Inflammatory macrophage treated with lipopolysaccharide for 1 hour (primary cell): ENCODE measurements at places on chromosomes 1 and 21.

GRCh38 chr21:27526451-27526850 lies 559.6 kb upstream of the ADAMTS5 start:
- DNase-seq, result no peak

DNA sequence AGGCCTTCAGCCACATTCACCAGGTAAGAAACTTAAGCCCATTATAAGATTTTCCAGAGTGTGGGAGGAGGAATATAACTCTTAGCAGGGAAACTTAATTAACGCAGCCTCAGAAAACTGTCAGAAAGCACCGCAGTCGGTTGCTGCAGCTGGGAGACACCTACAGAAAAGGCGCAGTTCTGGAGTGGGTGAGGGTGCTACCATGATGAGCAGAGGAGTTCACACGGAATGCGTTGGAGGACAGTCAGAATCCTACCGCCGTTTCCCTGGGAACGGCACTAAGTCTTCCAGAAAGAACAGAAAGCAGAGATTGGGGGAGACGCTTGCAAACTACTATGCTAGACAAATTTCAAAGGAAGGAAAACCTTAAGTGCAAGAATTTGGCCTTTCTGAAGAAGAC lies 6.4 kb downstream of the ACTN2 start:
- DNase-seq, result no peak

GRCh38 chr1:94865360-94865759 lies 45.2 kb downstream of the SLC44A3 start:
- no peak for DNase-seq

DNA sequence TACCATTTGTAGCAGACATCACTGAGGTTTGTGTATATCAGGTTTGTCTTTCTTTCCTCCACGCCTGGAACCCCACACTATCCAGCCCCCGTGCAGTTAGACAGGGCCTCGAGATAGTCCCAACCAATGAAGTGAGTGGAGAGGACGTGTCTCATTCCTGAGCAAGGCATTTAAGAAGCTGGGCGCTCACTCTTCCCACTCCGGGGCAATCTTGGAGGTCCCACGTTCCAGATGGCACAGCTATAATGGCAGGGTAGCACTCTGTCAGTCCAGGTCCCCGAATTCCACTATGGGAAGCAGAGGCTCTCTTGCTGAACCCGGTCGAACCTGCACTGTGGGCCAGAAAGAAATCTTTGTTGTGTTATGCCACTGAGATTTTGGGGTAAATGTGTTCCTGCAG lies 57.3 kb upstream of the CSF3R start:
- DNase-seq, result no peak

DNA sequence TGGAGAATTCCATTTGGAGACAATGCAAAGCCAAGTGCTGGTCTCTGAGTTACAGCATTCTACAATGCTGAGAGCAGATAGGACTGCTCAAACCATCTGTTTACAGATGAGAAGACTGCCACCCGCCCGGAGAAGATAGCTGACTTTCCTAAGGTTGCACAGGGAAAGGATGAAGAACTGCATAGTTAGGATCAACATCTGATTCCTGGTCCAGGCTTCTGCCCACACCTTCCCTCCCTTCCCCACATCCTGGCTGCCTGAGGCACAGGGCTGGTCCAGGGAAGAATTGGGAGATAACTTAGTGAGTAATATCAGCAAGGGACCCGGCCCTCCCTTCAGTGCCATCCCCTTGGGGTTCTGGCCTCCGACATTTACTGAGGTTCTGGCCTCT lies 2.0 kb downstream of the SERINC2 start:
- DNase-seq, result no peak

- DNase-seq, result no peak
Observed at GRCh38 chr1:53552981-53553733, 94.0 kb downstream of the DMRTB1 start.

DNA sequence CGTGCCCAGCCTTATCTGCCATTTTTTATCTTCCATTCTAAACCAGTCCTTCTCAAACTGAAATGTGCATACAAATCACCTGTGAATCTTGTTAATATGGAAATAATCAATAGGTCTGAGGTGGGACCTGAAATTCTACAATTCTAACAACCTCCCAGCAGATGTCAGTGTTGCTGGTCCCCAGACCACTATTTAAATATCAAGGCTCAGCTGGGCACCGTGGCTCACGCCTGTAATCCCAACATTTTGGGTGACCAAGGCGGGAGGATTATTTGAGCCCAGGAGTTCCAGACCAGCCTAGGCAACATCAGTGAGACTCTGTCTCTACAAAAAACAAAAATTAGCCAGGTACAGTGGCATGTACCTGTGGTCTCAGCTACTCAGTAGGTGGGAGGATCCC lies 4.1 kb downstream of the UQCRHL start:
- DNase-seq, result peak; percentile 34

DNA sequence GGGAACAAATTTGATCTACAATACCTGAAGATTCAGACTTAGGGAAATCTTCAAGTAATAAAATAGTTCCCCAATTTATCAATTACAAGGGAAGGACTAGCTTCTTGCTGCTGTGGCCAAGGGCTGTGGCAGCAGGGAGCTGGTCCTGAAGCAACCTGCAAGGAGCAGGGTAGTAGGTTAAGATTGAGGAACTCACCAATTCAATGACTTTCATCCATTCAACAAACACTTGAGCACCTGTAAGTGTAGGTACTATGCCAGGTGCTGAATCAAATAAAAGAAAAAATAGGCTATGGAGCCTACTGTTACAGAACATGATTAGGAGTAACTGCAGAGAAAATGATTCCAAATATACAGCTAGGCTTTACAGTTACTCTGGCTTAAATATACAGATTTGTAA lies 64.2 kb upstream of the RBM34 start:
- DNase-seq, result no peak

GRCh38 chr1:216749232-216749631 lies 26.0 kb upstream of the ESRRG start:
- DNase-seq, result no peak

DNA sequence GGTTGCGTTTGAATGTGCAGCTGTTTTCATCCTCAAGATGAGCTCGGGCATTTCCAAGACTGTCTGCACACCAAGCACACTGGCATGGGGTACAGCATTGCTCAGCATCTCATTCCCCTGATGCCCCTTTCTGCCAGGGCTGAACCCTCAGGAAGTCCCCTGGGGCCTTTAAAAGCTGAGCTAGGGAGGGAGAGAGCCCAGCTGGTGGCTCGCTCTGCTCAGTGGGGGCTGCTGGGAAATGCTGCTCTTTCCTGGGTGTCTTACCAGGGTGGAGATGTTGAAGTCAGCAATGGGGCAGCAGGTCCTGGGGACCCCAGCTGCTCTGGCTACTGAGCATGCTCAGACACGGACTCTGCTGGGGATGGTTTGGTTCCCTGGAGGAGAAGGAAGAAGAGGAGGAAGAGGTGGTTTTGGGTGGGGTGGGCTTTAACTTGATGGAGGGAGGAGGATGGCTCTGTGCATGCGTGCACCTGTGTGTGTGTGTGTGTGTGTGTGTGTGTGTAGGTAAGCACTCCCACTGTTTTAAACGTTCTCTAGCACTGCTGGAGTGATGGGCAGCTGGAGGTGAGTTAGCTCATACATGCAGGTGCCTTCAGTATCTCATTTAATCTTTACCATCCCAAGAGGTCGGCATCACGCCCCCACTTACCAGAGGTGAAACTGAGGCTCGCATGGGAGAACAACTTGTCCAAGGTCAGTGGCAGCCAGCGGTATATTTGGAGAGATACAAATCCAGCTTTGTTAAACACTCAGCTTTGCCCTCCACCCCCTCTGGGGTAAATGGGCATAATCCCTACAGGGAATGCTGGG lies 40.9 kb downstream of the ACTL8 start:
- no peak for DNase-seq

GRCh38 chr1:111769517-111770146 lies 13.9 kb downstream of the DDX20 start:
- DNase-seq, result peak; percentile 68

DNA sequence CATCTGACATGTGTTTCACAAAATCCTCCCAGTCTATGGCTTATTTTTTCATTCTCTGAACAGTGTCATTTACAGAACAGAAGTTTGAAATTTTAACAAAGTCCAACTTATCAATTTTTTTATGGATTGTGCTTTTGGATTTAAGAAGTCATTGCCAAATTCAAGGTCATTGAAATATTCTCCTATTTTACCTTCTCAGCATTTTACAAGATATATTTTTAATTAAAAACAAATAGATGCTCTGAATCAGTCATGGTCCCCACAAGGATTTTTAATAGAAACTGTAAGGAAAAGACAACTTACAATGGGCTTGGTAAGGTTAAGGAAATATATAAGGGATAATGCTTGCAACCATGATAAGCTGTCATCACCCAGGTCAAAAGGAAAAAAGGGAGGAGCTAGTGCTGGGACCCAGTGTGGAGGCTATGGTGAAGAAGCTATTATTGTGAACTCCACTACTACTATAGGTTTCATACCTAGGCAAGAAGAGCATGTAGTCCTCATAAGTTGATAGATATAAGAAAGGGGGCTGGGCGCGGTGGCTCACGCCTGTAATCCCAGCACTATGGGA lies 144.5 kb upstream of the KCNJ15 start:
- DNase-seq, result no peak

DNA sequence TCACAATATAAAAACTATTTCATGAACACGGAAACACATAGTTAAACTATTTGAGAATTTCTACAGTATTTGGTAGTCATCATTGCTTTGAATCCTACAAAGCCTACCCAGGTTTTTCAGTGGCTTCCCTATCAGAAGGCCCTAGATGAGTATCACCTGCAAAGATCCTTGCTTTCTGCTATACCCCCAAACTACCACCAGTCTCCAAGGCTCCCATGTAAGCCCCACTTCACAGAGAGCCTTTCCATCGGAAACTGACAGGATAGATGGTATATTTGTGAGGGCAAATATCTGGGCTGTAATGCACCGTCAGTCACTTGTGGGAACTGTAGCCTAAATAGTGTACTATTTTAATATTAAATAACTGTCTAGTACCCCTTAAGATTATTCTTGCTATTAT lies 674.3 kb downstream of the BRINP3 start:
- no peak for DNase-seq

DNA sequence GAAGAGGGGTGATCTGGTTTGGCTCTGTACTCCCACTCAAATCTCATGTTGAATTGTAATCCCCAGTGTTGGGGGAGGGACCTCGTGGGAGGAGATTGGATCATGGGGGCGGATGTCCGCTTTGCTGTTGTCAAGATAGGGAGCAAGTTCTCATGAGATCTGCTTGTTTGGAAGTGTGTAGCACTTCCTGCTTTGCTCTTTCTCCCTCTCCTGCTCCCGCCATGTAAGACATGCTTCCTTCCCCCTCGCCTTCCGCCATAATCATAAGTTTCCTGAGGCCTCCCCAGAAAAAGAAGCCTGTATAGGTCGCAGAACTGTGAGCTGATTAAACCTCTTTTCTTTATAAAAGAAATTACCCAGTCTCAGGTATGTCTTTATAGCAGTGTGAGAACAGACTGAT lies 27.9 kb downstream of the MYOM3 start:
- no peak for DNase-seq

DNA sequence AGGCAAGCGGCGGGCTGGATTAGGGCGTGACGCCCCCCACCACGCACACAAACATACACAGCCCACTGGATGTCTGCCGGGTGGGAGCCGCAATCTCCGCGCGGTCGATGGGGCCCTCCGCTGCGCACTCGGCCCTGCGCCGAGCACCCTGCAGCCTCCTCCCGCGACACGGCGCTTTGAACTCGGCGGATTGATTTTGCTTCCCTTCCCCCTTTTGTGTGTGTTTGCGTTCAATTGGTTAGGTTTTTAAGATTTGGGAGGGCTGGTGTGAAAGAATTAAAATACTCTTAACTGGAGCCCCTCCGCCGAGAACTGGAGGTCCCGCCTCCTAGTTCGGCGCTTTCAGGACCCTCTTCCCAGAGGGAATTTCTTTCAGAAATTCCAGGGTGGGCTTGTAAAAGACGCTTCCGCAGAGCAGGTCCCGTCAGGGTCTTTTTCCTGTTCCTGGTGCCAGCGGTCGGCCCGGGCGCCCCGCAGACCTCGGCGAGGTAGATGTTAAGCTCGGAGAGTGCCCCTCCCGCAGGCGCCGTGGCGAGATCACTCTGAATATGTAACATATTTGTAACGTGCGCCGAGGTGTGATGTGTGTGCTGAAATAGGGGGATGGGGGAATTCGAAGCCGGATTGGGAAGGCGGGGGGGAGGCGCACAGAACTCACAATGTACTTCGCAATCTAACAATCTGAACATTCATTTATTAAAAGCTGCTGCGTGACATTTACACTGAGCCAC lies 8.0 kb upstream of the BARHL2 start:
- DNase-seq, result no peak

DNA sequence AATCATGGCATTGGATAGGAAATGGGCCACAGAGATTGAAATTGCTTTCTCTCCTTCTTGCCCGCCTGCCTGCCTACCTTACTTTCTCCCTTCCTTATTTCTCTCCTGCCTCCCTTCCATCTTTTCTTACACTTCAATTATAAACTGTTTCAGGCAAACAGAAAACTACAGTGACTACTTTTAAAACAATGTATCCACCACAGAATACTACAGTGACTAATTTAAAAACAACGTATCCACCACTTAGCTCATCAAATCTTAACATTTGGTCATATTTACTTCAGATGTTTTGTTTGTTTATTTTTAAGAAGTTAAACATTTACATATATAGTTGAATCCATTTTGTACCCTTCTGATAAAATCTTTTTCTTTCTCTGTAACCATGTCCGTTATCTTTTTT lies 54.4 kb downstream of the SNRPE start:
- no peak for DNase-seq

GRCh38 chr1:62725255-62725654 lies 37.1 kb upstream of the DOCK7 start:
- peak; percentile 79 for DNase-seq

DNA sequence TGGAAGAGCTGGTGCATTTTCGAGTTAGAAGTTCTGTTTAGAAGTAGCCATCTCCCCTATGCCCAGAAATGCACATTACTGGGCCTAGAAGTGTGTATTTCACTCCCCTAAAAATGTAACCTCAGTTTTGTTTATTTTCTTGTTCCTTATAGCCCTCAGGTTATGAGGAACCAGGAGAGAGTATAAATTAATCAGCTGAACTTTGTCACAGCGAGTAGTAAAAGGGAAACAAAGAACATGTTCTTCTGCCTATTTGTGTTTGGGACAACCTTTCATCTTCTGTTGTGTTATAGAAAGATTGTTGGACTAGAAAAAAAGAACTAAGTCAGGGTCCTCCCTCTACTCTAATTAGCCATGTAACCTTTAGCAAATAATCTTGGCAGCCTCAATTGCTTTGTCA lies 160.5 kb upstream of the PDE4B start:
- DNase-seq, result no peak

DNA sequence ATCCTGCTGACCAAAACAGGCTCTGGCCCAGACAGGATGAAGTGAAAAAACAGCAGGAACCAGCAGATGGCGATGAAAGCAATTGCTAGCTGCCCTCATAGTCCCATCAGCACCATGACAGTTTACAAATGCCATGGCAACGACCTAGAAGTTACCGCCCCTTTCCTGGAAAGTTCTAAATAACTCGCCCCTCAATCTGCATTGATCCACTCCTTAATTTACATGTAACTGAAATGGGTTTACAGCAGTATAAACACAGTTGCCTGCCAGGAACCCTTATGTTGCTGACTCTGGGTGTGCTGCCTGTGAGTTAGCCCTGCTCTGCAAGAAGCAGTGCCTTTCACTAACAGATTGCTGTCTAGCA lies 65.5 kb upstream of the CR1L start:
- peak; percentile 46 for DNase-seq

GRCh38 chr1:59027177-59027576 lies 243.3 kb upstream of the JUN start:
- DNase-seq, result peak; percentile 90

GRCh38 chr1:227790868-227791267 lies 24.6 kb upstream of the PRSS38 start:
- DNase-seq, result no peak
